NCI-H2171 (cell line): ENCODE measurements at places on chromosomes 13 and 19.

- DNase-seq: peak; percentile 9
Measured at GRCh38 chr19:8641908-8642547, 11.6 kb downstream of the NFILZ start.

DNA sequence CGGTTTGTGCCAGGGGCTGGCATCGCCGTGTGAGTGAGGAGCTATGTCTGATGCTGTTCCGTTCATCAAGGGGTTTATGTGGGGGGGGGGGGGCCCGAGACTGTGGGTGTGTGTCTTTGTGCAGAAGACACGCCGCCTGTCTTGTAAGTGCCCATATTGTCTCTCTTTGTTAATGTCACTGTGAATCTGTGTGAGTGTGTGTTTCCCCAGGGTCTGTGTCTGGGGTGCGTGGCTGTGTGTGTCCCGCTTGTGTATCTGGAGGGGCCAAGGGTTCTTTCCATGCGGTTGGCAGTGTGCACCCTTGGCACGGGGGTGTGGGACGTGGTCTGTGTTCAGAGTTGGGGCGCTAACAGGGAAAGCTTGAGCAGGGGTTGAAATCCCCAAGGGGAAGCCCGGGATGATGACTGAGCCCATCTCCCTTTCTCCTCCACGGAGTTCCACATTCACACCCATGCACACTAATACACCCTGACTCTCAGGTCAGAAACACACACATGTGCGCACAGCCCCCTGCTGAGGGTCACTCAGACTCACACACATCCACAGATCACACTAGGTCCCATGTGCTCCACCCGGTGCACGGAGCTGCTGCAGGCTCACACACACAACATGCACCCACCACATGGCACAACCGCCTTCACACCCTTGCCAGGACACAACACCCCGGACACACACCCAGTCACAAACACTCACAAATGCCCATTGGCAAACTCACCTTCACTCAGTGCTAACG is 1.8 kb downstream of the NCAN start:
- DNase-seq: no peak

- no peak for DNase-seq
Measured at GRCh38 chr19:16470911-16471811, 609 bp downstream of the EPS15L1 start.

DNA sequence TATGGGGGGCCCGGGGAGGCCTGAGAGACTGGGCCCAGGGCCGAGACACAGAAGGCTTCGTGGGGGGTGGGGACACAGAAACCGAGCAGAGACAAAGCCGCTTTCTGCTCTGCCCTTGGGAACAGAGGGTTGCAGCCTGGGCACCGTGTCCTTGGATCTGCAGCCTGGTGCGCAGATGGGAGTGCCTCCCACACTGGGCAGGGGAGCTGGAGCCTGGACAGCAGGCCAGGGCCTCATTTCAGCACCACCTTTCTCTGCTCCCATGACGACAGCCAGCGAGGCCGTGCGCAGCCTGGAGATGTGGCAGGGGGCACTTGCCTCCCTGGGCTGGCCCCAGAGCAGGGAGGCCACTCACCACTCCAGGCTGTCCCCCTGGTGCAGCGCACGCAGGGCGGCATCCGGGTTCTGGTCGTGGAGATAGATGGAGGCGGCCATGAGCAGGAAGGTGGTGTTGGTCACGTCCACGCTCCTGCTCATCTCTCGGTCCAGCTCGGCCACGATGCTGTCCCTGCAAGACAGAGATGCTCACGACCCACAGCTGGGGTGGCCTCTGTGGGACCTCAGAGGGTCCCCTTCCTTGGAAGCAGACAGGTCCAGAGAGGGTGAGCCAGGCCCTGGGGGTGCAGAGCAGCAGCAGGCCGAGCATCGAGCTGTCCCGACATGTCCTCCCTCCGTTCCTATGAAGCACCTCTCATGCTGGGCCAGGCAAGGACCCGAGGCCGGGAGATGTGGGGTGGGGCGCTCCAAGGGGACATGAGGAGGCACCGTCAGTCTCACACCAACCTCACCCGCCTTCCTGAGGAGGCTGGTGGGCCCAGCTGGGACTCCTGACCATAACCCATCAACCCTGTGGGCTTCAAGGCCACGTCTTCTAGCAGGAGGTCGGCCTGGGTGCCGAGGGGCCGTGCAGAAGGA is 10.9 kb upstream of the CERS1 start:
- DNase-seq: no peak

DNA sequence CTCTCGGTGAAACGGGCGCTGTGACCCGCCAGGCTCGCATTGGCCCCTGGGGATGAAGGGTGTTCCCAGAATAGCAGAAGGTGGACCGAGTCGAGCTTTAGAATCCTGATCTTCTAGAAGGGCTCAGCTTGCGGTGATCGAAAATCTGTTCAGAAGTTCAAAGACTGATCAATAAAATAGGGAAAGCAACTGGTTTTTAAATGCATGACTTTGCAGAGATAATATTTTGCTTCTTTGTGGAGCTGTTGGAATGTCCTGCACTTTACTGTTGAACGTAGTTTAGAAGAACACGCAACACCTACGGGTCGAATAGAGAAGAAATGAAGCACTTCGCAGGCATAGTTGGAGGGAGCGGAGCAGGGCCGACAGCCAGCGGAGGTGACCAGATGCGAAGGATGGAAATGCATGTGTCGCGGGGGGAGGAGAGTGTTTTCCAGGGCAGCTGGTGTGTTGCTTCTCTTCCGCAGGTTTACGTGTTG is 766 bp downstream of the CEBPG start:
- DNase-seq: peak; percentile 30

GRCh38 chr13:51825165-51825592 is 19.8 kb downstream of the TMEM272 start:
- DNase-seq: no peak

- no peak for DNase-seq
Measured at GRCh38 chr13:71727042-71727441, 140.0 kb downstream of the DACH1 start.

GRCh38 chr13:104132849-104133248 is 1066.6 kb upstream of the SLC10A2 start:
- DNase-seq: no peak

GRCh38 chr19:2012941-2013682 is 2.4 kb downstream of the BTBD2 start:
- DNase-seq: no peak

DNA sequence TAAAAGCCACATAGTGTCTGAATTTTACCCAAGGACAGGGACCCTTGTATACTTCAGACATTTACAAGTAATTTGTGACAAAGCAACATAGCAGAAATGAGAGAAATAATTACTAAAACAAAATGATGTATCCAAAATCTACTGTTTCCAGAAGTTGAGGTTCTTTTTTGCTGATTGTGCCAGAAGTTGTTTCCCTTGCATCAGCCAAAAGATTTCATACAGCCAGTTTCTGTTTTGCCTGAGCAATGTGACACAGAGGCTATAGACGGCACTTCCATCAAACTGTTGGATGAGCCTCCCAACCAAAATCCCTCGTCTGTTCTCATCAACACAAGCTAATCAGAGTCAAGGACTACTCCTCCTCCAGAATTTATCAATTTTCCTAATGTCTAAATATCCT is 913.2 kb upstream of the GPC6 start:
- DNase-seq: no peak

GRCh38 chr19:39843919-39844793 is 2.0 kb downstream of the FBL start:
- DNase-seq: no peak

DNA sequence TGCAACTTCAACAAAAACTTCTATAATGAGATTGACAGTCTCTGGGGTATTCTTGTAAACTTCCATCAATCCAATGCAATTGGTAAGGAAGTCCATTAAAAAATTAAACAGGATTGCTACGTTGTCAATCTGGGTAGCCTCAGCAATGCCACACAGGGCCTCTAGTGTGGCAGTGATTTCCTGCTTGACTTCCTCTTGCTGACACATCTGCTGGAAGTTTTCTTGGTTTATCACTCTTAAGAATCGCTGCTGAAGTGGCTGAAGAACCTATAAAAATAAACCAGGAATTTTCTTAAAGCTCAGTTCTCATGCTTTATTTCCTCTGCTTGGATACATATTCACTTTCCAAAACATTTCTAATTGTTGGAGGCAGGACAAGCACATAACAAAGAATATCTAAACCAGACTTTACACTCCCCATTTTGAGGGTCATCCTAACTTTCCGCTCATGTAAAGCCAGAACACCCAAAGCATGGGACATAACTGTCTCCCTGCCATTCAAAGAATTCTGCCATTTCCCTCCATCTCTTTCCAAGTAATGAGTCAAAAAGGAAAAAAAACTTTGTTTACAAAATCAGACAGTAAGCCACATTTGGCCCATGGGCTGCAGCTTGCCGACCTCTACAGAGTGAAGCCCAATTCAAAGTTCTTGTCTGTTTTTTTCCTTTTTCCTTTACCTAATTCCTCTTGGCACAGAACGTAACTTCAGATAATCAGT is 23.2 kb upstream of the EEF1AKMT1 start:
- no peak for DNase-seq

DNA sequence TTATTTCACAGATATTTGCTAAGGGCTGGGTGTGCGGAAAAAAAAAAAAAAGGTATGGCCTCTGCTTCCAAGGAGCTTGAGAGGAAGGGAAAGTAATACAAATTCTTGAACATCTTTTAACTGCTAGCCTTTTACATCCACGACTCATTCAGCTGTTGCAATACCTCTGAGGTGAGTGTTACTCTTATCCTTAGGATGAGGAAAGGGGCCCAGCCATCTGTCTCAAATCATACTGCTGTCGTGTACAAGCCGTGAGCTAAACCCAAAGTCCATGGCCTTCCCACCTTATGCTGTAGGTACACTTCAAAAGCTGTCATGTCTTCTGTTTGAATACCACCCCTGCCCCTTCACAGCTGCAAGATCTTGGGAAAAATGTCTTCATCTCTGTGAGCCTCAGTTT is 146.8 kb downstream of the KCNRG start:
- no peak for DNase-seq

DNA sequence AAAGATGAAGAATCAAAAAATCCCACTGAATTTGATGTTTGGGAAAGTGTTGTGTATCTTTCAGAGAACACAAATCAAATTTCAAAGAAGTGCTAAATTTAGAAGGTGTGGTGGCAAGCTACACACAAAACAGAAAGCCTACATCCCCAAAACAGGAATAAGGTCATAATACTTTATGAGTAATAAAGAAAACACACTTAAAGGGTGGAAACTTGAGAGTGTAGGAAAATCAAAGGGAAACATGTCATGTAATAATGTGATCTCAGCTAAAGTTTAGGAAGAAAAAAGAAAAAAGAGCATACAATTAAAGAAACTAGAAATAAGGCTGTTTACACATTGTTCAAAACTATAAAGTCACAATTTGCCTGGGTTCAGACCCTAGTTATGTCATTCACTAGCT is 668.7 kb downstream of the PCDH17 start:
- DNase-seq: no peak

- DNase-seq: no peak
Measured at GRCh38 chr13:114177245-114178010, 1.6 kb upstream of the CFAP97D2 start.

GRCh38 chr13:44853641-44854040 is 135.6 kb downstream of the NUFIP1 start:
- no peak for DNase-seq

DNA sequence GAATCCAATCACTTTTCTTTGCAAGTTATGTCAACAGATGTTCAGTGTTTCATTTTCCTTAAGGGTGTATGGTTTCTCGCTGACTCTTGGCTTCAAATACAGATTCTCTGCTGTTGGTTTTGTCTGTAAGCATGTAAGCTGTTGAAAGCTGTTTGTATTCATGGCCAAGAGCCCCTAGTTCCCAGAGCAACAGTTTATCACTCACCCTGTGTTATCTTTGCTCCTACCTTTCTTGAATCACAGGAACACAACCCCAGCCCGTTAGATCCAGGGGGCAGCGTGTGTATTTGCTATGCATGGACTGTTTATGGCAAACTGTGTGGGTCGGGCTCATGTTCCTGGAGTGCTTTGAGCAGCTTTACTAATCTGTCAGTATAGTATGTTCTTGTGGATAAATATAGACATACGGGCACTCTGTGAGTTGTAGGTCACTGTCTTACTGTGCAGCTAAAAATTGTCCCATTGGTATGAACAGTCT is 28.9 kb downstream of the FRY start:
- no peak for DNase-seq

- peak; percentile 69 for DNase-seq
Measured at GRCh38 chr19:2474232-2475017, 1.5 kb upstream of the GADD45B start.

- DNase-seq: no peak
Measured at GRCh38 chr19:19911150-19911549, 10.4 kb downstream of the ZNF93 start.

GRCh38 chr19:36246006-36246481 is 31.1 kb downstream of the ZNF146 start:
- no peak for DNase-seq

DNA sequence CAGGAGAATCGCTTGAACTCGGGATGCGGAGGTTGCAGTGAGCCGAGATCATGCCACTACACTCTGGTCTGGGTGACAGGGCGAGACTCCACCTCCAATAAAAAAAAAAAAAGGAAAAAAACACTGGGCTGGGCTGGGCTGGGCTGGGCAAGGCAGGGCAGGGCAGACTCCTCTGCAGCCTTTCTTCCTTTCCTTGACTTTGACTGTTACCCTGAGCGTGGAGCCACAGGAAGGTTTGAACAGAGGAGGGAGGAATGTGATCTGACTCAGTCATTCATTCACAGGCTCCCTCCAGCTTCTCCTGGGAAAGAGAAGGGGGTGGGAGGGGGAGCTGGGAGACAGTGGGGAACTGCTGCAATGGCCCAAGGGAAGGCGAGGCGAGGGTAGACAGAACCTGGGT is 2.7 kb upstream of the ACTN4 start:
- no peak for DNase-seq

- DNase-seq: no peak
Measured at GRCh38 chr19:58554494-58555368, at the start of gene CHMP2A. CHMP2A (minus strand) TSS chr19:58555105; CDS start chr19:58554212, 893 bp downstream.

DNA sequence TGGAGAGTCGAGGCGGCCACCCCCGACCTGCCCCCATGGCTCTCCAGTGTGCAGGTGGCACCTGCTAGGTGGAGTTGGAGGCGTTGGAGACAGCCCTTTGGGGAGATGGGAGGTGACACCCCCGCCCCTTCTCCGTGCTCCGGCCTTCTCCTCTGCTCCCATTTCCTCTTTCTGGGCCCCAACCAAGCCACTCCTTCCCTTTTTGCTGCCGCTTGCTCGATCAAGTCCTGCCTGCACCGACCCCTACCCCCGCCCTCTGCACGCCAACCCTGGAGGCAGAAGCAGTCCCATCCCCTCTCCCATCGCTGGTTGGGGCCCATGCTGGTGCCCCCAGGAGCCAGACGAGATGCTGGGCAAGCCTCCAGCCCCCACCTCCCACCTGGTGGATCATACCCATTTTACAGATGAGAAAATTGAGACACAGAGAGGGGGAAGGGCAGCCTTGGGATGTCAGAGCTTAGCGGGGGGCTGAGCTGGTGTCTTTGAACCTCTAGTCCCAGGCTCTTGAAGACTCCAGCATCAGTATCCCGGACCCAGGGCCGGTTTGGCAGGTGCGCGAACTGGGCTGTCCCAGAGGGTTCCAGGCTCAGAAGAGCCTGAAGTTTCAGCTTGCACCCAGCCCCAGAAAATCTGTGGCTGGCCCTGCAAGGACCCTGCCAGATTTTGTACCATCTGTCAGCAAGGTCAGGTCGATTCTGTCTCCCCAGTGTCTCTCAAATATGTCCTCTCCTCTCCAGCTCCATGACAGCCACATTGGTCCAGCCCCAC is 10.3 kb downstream of the GNA15 start:
- no peak for DNase-seq
